ENCODE measurements at places on chromosomes 5 and 9. TPM values are rescaled to one million over a fixed set of nuclear protein-coding genes. Genes with fewer than 3 reads are reported as not detected.

DNA sequence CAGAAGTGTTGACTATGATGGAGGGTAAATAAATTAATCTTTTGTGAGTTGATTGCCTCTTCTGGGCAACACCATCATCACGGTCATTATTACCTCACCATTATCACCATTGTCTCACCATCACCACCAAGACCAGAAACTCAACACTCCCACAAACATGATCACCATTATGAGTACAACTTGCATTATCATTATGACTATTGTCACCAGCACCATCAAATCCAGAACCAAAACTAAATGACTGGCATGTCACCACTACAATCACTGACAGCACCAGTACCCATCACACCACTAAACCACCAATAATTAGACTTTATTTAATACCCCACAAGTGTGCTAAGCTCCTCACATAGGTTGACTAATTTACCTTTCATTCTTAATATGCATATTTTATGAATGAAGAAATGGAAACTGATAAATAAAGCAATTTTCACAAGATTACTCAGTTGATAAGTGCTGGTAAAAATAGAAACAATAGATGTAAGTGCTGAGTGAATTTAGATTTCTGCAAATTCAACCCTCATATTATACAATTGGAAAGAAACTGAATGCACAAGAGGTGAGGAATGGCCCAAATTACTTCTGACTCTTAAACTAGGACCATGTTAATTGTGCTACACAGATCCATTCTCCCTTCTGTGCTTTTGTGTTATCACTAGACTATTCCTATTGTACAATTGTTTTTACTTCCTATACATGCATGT, 517.8 kb upstream of the PAPPA start:
- DNase-seq, result no peak
- H3K27me3 ChIP-seq, result no peaks in the 10 kb centered on the region
- H3K4me1 ChIP-seq, result no peaks in the 10 kb centered on the region
- no peak overlapping the region for H3K27ac ChIP-seq
- H3K36me3 ChIP-seq, result no peaks in the 10 kb centered on the region
- H3K4me3 ChIP-seq, result no peak overlapping the region

DNA sequence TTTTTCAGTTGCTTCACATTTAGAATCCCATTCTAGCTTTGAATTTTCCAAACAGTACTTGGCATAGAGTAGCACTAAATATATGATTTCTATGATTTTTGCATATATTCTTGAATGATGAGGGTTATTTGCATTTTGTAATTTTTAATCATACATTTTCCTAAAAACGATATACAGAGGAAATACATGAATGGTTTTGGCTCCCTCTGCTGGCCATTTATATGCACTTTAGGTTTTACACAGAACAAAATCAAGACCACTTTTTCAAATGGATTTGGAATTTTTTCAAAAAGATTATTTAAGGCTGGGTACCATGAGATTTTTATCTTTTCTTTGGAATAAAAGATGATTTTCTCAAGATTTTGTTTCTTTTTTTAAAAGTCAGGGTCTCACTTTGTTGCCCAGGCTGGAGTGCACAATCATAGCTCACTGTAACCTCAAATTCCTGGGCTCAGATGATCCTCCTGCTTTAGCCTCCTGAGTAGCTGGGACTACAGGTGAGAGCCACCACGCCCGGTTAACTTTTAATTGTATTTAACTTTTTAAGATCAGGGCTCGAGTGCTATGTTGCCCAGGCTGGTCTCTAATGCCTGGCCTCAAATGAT, 16.7 kb upstream of the COMMD10 start:
- peaks cover 21% of the 10 kb centered on the region for H3K27me3 ChIP-seq
- H3K27ac ChIP-seq, result no peak overlapping the region
- H3K4me1 ChIP-seq, result no peaks in the 10 kb centered on the region
- DNase-seq, result no peak

DNA sequence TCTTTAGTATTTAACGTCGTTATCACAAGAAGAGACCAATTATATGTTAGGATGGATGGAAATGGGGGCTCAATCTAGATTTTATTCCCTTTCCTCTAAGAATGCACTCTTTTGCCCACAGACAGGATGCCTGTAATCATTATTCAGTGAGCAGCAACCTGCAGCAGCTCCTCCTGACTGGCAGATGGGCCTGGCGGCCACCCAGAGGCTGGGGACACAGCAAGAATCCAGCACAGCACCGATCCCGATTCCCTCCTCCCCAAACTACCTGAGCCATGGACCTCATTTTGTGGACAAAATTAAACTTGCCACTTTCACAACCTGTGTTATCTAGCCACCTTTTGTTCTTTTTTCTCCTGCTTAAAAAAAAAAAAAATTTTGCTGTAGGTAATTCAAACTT, 101.0 kb downstream of the USP20 start:
- H3K4me1 ChIP-seq, result peaks cover 61% of the 10 kb centered on the region
- no peak overlapping the region for H3K4me3 ChIP-seq
- no peaks in the 10 kb centered on the region for H3K27me3 ChIP-seq
- no peak for DNase-seq
- no peak overlapping the region for H3K27ac ChIP-seq

GRCh38 chr5:6590581-6590980, 42.3 kb downstream of the NSUN2 start:
- no peaks in the 10 kb centered on the region for H3K36me3 ChIP-seq
- no peak for DNase-seq
- no peaks in the 10 kb centered on the region for H3K4me1 ChIP-seq
- H3K27ac ChIP-seq, result no peak overlapping the region
- no peak overlapping the region for H3K4me3 ChIP-seq

GRCh38 chr5:40551496-40552491, 127.9 kb upstream of the PTGER4 start:
- peaks cover 12% of the 10 kb centered on the region for H3K4me1 ChIP-seq
- H3K27me3 ChIP-seq, result no peaks in the 10 kb centered on the region
- no peak for DNase-seq
- H3K27ac ChIP-seq, result no peak overlapping the region
- H3K36me3 ChIP-seq, result no peaks in the 10 kb centered on the region
- no peak overlapping the region for H3K4me3 ChIP-seq

DNA sequence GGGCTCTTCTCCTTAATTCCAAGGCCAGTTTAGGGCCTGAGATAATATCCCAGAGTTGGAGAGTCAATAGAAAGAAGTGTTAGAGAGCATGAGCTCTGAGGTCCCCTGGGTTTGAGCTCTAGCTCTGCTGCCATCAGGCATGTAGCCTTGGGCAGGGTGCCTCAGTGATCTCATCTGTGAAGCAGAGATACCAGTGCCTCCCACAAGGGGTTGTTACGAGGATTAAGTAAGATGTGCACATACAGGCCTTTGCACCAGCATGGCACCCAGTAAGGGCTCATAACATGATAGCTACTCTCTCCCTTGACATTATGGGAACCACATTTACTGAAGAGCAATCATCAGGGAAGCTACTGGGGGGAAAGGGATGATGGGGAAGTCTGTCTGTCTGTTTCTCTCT, 265.7 kb downstream of the HSPA4 start:
- H3K4me1 ChIP-seq, result no peaks in the 10 kb centered on the region
- no peak overlapping the region for H3K27ac ChIP-seq

GRCh38 chr9:16192403-16193017, 639.7 kb downstream of the CCDC171 start:
- peak overlapping the region; percentile 19 for H3K4me3 ChIP-seq
- H3K27me3 ChIP-seq, result no peaks in the 10 kb centered on the region
- H3K4me1 ChIP-seq, result peaks cover 17% of the 10 kb centered on the region

GRCh38 chr5:97601651-97602050, 418.6 kb upstream of the RIOK2 start:
- no peaks in the 10 kb centered on the region for H3K4me1 ChIP-seq
- DNase-seq, result no peak
- H3K27ac ChIP-seq, result no peak overlapping the region
- H3K36me3 ChIP-seq, result no peaks in the 10 kb centered on the region
- no peak overlapping the region for H3K4me3 ChIP-seq

DNA sequence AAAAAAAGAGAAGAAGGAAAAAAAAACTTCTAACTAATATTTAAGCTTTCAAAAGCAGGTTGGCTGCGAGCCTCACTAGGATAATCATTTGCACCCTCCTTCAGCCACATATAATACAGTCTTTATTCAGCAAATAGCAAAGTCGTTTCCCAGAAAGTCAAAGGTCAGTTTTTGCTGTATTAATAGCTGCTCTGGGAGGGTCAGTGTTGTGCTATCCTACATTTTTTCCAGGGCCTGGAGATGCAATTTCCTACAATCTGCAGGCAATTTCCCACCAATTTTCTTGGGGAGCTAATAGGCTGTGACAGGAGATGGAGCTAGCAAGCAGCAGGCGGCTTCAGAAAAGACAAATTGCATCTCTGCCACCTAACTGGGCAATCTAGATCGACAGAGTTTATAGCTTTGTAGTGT, 136.8 kb downstream of the TLE1 start:
- H3K36me3 ChIP-seq, result no peaks in the 10 kb centered on the region
- H3K4me1 ChIP-seq, result peaks cover 23% of the 10 kb centered on the region
- peaks cover 38% of the 10 kb centered on the region for H3K27me3 ChIP-seq
- no peak for DNase-seq

- H3K27ac ChIP-seq, result no peak overlapping the region
- H3K27me3 ChIP-seq, result no peaks in the 10 kb centered on the region
- no peak for DNase-seq
- no peaks in the 10 kb centered on the region for H3K4me1 ChIP-seq
- no peaks in the 10 kb centered on the region for H3K36me3 ChIP-seq
- no peak overlapping the region for H3K4me3 ChIP-seq
These were observed 83.3 kb upstream of the RORB start for GRCh38 chr9:74413876-74414275.

DNA sequence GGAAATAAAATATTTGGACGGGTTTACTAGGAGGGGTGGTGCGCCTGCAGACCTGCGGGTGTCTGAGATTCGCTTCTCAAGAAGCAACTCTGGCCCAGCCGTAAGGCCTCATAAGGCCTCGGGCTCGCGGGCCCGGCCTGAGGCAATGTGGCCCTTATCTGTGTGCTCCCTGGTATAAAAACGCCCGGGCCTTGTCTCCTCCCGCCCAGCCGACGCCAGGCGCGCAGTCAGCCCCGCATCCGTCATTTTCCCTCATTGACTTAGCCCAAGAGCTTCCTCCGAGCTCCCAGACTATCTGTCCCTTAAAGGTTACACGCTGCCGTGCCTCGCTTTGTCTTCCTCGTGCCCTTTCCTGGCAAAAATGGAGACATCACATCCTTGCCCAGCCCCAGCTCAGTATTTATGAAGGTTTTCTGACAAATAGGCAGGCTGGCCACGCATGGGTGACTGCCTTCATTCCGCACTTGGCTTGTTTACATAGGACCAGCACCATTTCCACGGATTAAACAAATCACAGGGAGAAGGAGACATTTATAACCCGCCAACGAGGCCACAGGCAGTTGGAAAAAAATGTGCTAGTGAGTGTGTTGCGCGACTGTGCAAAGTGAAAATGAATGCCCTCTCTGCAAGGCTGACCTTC, 74.5 kb upstream of the TBCA start:
- H3K4me3 ChIP-seq, result peak overlapping the region; percentile 71
- H3K36me3 ChIP-seq, result no peaks in the 10 kb centered on the region
- H3K4me1 ChIP-seq, result peaks cover 14% of the 10 kb centered on the region
- H3K27ac ChIP-seq, result no peak overlapping the region

GRCh38 chr9:68974431-68974830, 39.5 kb downstream of the PRKACG start:
- H3K4me3 ChIP-seq, result peak overlapping the region; percentile 61
- no peaks in the 10 kb centered on the region for H3K27me3 ChIP-seq
- peaks cover 39% of the 10 kb centered on the region for H3K4me1 ChIP-seq

- no peak overlapping the region for H3K4me3 ChIP-seq
- H3K4me1 ChIP-seq, result no peaks in the 10 kb centered on the region
- H3K27me3 ChIP-seq, result no peaks in the 10 kb centered on the region
- no peak for DNase-seq
- no peak overlapping the region for H3K27ac ChIP-seq
These were observed 14.0 kb upstream of the MLANA start for GRCh38 chr9:5876711-5877110.

- H3K4me1 ChIP-seq, result no peaks in the 10 kb centered on the region
- no peak for DNase-seq
- H3K27ac ChIP-seq, result no peak overlapping the region
- no peak overlapping the region for H3K4me3 ChIP-seq
These were observed 285.8 kb upstream of the ZNF462 start for GRCh38 chr9:106577121-106577520.

DNA sequence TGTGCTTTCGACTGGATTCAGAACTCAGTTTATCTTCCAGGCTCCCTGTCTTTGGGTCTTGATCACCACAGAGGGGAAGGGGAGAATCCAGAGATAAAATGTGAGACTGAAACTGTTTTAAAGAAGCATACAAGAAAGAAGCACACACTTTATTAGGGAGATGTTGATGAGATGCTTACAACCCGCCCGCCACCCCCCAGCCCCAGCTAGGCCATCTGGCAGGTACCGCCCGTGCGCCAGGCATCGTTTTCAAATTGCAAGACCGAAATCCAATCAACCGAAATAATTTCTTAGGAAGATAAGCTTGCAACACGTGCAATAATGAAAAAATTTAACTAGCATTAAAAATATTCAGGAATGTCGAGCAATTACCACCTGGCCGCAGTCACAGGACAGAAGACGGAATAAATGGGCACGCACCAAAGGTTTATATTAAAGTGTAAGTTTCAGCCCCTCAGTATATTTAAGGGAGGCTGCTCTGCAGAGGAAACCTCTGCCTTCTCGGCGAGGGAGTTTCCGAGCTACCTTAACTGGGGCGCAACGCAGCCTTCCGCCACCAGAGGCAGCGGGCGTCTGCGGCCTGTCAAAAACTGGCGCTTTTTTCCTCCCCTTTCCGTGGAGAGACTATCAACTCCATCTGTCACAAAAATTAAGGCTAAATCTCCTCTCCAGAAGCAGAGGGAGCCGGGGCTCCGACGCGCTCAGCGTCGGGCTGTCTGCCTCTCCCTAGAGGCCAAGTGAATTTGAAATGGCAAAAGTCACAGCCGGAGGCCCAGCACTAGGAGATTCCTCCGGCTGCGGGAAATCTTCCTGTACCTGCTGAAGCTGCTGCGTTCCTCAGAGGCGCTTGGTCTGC, 996 bp upstream of the GAS1 start:
- peak; percentile 83 for DNase-seq
- peak overlapping the region; percentile 97 for H3K27ac ChIP-seq
- H3K36me3 ChIP-seq, result no peaks in the 10 kb centered on the region
- no peaks in the 10 kb centered on the region for H3K27me3 ChIP-seq
- H3K4me1 ChIP-seq, result peaks cover 37% of the 10 kb centered on the region

DNA sequence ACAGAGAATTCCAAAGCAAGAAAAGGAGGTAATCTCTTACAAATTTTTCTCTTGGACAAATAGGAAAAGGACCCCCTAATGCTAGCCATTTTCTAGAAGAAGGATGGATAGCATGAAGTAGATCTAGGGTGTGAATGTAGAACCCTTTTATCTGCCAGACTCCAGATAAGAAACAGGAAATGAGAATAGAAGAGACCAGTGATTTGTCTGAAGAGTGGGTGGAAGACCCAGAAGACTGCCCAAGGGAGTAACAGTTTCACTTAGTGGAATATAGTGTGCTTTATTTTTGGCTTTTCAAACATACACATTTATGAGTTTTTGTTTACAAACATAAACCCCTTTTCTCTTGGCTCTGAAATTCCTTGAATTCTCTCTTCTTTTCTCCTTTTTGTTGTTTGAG, 25.0 kb downstream of the ECM2 start:
- DNase-seq, result no peak
- H3K4me3 ChIP-seq, result no peak overlapping the region
- no peak overlapping the region for H3K27ac ChIP-seq
- H3K4me1 ChIP-seq, result peaks cover 45% of the 10 kb centered on the region

The TAF1L gene
- not detected for total RNA-seq

The HK3 gene
- 3.5 TPM for total RNA-seq

The C5orf58 gene
- 1.0 TPM for total RNA-seq

The GRIN3A gene
- 0.49 TPM for total RNA-seq

The MAP1B gene
- total RNA-seq, result 73.2 TPM

The CACFD1 gene
- 11.5 TPM for total RNA-seq

The SLC25A48 gene
- not detected for total RNA-seq

The TMEM215 gene
- not detected for total RNA-seq

The MCCC2 gene
- total RNA-seq, result 154 TPM

Data from left ventricle myocardium inferior (tissue), 1 donor.